Sigmoid colon (tissue), 7 donors: ENCODE measurements at places on chromosomes 6 and 20. TPM values are rescaled to one million over a fixed set of nuclear protein-coding genes. Genes with fewer than 3 reads are reported as not detected.

DNA sequence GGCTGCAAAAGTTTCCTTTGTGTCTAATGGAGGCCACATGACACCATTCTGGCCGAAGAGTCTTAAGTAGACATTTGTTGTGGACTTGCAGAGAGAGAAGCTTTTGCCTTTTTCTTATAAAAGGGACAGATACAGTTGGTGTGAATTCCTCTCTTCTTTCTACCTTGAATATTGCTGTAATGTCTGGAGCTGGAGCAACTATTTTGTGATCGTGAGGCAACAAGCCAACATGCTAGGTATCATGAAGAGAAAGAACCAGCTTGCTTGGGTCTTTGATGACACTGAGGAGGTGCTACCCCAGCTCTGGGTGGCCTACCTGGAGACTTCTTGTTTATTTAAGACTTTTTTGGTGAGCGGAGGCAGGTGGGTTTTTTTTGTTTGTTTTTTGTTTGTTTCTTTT, 16.3 kb upstream of the SYNJ2 start:
- H3K27me3 ChIP-seq: no peaks in the 10 kb centered on the region
- H3K4me3 ChIP-seq: no peak overlapping the region
- no peaks in the 10 kb centered on the region for H3K4me1 ChIP-seq
- DNase-seq: no peak
- H3K36me3 ChIP-seq: no peaks in the 10 kb centered on the region

DNA sequence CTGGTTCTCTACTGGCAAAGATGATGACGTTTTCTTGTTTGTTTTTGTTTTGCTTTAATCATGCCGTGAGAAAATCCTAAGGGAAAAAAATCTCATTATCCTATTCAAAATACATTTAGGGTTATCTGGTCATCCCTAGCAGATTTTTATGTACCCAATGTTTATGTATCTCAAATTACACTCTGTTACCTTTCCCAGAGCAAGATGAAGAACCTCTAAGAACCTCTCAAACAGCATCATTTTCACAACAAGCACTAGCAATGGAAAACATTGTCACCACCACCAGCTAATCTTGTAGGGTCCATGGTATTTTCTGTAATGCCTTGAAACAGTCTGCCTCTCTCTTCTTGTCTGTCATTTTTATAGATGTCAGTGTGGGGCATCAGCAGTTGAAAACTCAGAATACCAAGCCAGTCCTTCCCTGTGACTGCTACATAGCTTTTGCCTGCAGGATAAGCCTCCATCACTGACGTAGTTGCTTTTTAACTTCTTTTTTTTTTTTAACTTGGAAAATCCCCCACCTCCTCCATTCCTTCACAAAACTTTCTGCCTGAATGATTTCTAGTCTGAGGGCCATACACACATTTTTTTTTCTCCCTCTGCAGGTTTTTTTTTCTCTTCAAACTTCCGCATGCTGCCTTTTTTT, 2.4 kb upstream of the SNAP25 start:
- no peak for DNase-seq
- no peak overlapping the region for H3K4me3 ChIP-seq
- no peak overlapping the region for H3K27ac ChIP-seq
- no peaks in the 10 kb centered on the region for H3K36me3 ChIP-seq
- no peaks in the 10 kb centered on the region for H3K4me1 ChIP-seq

GRCh38 chr20:53502820-53503219, 90.8 kb downstream of the ZNF217 start:
- H3K27ac ChIP-seq: no peak overlapping the region
- no peaks in the 10 kb centered on the region for H3K4me1 ChIP-seq

The ELOVL2 gene
- 0.41 TPM for total RNA-seq

DNA sequence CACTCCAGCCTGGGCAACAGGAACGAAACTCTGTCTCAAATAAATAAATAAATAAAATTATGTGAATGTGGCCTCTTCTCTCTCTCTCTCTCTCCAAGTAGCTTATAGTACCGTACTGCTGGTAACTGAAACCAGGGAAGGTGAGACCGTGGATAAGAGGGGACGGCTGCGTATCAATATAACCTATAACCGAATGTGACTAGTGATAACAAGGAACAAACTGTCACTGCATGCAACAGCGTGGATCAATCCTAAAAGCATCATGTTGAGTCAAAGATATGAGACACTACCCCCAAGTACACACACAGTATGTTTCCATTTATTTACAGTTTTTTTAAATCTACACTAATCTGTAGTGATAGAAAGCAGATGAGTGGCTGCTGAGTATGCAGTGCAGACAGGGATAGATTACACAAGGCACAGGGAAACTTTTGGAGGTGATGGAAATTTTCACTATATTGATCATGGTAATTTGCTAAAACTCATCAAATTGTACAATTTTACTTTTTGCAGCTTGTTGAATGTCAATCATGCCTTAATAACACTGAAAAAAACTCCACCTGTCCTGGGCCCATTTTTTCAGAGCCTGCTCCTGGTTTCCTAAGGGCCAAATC, 121.4 kb upstream of the ARMC2 start:
- no peak for DNase-seq
- no peak overlapping the region for H3K27ac ChIP-seq
- no peak overlapping the region for H3K4me3 ChIP-seq
- no peaks in the 10 kb centered on the region for H3K36me3 ChIP-seq
- no peaks in the 10 kb centered on the region for H3K4me1 ChIP-seq
- no peaks in the 10 kb centered on the region for H3K27me3 ChIP-seq

DNA sequence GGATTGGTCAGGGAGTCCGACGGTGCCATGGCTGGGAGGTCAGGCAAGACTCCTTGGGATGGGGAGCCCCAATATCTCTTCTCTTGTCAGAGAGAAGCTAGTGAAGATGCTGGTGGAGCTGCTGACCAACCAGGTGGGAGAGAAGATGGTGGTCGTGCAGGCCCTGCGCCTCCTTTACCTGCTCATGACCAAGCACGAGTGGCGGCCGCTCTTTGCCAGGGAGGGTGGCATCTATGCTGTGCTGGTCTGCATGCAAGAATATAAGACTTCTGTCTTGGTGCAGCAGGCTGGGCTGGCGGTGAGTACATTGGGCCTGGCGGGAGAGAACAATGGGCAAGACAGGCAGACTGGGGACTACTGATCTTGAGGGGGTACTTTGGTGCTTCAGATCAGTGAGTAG, 10.9 kb downstream of the CUL9 start:
- no peak overlapping the region for H3K4me3 ChIP-seq
- H3K27me3 ChIP-seq: no peaks in the 10 kb centered on the region
- no peak for DNase-seq

DNA sequence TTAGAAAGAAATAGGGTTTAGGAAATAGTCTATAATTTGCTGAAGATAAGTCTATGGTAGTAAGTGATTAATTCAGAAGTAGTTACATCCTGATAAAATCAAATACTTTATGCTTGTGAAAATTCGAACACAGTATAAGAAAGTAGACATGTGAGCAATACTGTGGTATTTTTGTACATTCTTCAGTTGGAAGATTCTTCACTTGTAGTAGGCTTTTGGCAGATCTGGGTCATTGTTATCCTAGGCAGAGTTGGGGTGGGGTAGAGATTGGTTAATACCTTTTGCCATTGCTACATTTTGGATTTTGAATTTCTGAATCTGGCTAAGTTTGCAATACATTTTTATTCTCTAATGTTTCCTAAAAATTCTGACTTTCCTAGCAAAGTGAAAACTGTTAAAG, 197.5 kb downstream of the BCKDHB start:
- no peak overlapping the region for H3K4me3 ChIP-seq
- peaks cover 10% of the 10 kb centered on the region for H3K4me1 ChIP-seq
- no peak for DNase-seq
- no peaks in the 10 kb centered on the region for H3K36me3 ChIP-seq

DNA sequence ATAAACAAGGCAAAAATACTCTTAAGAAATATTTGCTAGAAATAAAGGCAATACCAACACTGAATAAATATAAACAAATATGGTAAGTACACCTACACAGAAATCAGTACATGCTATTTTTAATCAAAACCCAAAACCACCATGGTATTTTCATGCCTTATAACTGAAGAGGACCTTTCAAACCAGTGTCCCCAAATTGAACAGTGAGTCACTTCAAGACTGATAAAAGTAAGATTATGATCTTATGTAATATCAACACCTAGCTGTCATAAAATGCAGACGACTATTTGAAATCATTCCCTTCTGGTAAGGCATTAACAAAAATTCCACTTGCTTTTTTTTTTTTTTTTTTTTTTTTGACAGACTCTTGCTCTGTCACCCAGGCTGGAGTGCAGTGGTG, 156.8 kb upstream of the RUNX2 start:
- no peak for DNase-seq
- H3K27me3 ChIP-seq: no peaks in the 10 kb centered on the region
- H3K27ac ChIP-seq: no peak overlapping the region
- no peaks in the 10 kb centered on the region for H3K36me3 ChIP-seq

GRCh38 chr6:12280902-12281301, 9.3 kb upstream of the EDN1 start:
- DNase-seq: no peak
- H3K36me3 ChIP-seq: no peaks in the 10 kb centered on the region
- no peak overlapping the region for H3K4me3 ChIP-seq
- H3K4me1 ChIP-seq: peaks cover 16% of the 10 kb centered on the region

The TRIM31 gene
- total RNA-seq: not detected

The PAK5 gene
- 0.14 TPM for total RNA-seq

The PNLDC1 gene
- 0.71 TPM for total RNA-seq

DNA sequence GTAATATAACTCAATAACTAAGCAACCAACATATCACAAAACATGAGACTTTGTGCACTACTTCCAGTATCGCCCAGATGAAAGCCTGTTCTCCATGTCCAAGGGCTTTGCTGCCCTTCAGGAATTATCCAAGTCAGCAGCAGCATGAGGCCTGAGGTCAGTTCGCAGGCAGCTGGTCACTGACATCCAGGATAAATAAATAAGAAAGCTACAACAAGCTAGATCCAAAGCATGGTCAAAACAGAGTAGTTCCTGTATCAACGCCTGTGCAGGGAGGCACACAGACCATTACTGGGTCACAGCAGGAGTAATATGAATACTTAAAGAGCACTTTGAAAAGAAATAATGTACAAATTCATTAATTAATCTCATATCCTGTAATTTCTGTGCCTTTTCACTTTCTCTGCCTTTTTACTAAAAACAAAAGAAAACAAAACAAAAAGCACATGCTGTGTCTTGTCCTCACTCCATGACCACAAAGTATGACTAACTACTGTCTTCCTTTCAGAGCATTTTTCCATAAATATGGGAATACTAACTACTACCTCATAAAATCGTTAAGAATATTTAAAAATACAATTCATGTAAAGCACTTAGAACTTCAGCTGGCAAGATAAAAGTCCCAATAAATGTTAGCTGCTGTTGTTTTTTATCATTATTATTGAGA, 374.9 kb upstream of the IRAK1BP1 start:
- H3K27ac ChIP-seq: no peak overlapping the region
- H3K4me3 ChIP-seq: no peak overlapping the region
- H3K36me3 ChIP-seq: no peaks in the 10 kb centered on the region

The RNF182 gene
- 0.16 TPM for total RNA-seq

The TAF11 gene
- total RNA-seq: 31.0 TPM

GRCh38 chr20:48620507-48621375, 207.1 kb downstream of the PREX1 start:
- H3K4me1 ChIP-seq: peaks cover 21% of the 10 kb centered on the region
- peak overlapping the region; percentile 17 for H3K27ac ChIP-seq
- no peaks in the 10 kb centered on the region for H3K27me3 ChIP-seq
- peak overlapping the region; percentile 37 for H3K4me3 ChIP-seq
- H3K36me3 ChIP-seq: no peaks in the 10 kb centered on the region
- DNase-seq: peak; percentile 93

- H3K36me3 ChIP-seq: no peaks in the 10 kb centered on the region
- no peaks in the 10 kb centered on the region for H3K4me1 ChIP-seq
- H3K27ac ChIP-seq: no peak overlapping the region
These were observed 429.3 kb downstream of the PHF3 start for GRCh38 chr6:64064919-64065318.

DNA sequence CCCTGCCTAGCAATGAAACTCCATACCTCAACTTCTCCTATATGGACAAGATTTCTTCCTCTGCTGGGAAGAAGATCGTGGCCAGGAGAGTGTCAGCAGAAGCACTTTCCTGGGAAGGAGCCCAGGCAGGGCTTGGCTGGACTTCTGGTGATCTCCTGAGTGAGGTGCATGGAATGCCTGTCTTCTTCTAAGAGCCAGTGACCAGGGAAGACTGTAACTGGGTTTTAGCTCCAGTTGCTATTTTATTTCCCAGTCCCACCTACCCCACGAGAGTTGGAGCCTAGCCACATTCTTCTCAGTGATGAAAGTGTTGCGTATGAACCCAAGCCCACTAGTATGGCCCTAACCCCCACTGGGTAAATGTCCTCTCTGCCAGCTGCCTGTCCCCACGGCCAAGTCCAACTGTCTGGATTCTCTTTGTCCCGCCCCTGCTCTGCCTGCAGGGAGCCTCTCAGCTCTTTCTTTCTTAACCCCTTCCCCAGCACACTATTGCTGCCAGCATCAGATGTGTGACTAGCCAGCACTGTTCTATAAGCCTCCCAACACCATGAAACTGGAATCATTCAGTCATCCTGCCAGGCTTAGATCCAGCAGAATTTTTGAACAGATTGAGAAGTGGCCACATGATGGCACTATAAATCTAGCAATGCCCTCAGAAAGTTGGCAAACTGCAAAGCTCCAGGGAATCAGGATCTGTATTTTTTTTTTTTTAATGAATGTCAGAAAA, 69.8 kb upstream of the FAM184A start:
- no peaks in the 10 kb centered on the region for H3K36me3 ChIP-seq
- no peak overlapping the region for H3K27ac ChIP-seq
- no peaks in the 10 kb centered on the region for H3K27me3 ChIP-seq
- no peak for DNase-seq

The IL20RA gene
- 1.5 TPM for total RNA-seq

- H3K4me1 ChIP-seq: no peaks in the 10 kb centered on the region
- H3K27me3 ChIP-seq: no peaks in the 10 kb centered on the region
- H3K4me3 ChIP-seq: no peak within 1 kb of the TSS
- H3K36me3 ChIP-seq: no peaks in the 10 kb centered on the region
- no peak for DNase-seq
- H3K27ac ChIP-seq: no peak within 1 kb of the TSS
These were observed at the start of gene LTA for GRCh38 chr6:31572041-31572911. Gene LTA (plus strand): TSS chr6:31572289. CDS start chr6:31572743, 454 bp downstream.

DNA sequence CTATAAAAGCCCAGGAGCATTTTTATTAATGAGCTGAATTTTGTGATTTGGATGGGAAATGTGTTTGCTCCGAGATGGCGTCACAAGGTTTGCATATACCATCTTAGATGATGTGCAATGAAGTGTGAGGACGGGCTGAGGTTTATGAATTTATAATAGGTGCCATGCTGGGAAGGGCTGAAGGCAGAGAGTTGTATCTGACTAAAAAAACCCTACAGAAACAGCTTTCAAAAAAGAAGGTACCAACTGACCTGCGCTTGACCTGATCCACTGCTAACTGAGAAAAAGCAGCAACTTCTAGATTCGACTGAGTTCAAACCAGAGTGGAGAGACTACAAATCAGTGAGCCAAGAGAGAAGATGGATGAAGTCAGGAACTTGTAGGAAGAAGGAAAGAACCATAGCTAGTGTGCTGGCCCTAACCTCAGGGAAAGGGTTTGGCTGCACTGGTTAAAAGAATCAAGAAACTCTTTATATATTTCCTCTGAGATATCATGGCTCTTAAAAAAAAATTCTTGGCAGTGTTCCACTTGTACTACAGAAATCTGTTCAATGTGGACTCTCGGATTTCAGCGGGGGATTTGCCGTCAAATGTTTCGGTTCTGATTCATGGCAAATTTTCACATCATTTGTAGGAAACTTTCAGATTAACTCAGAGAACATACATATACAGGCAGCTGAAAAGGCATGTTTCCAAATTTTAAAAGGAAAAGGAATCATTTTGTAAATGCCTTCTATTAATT, 56.5 kb upstream of the HDGFL1 start:
- H3K4me1 ChIP-seq: no peaks in the 10 kb centered on the region
- H3K27ac ChIP-seq: no peak overlapping the region
- no peaks in the 10 kb centered on the region for H3K36me3 ChIP-seq
- no peaks in the 10 kb centered on the region for H3K27me3 ChIP-seq
- DNase-seq: no peak
